ENCODE measurements at places on chromosomes 7 and 10.

DNA sequence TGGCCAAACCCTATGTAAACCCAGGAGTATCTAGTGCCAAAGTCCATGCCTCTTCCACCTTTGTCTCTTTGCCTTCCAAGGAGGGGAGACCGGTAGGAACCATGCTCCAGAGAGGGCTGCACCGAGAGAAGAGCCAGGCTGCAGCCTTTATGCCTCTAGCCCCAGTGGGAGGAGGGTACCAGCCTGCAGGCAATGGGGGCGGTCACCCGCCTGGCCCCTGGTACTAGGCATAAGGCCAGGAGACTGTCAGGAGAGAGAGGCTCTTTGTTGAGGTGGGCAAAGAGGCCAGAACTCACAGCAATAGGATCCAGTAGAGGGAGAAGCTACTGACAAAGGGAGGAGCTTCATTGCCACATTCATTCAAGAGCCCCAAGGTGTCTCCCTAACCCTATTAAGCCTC lies 146.6 kb upstream of the PDE1C start:
- DNase-seq, result no peak

DNA sequence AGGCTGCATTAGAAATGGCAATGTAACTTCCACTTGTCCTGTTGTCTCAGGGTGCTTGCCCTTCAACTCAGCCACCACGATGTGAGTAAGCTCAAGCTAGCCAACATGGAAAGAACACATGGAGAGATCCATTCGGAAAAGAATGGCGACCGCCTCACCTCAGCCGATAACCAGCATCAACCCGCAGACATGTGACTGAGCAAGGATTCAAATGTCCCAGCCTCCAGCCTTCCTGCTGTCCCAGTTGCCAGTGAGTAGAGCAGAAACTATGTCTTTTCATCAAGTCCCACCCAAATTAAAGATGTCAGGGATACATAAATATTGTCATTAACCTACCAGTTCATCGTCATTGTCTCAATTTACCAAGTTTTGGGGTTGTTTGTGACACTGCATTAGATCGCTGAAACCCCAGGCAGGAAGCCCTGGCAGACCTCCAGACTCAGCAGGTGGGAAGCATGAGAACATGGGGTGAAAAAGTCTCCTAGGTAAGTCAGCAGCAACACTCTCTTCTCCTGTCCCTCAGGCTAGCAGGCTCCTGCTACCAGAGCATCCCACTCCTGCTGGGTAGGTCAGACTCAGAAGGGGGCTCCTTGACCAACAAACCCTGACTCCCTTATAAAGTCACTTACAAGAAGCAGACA lies 67.0 kb downstream of the OSBPL3 start:
- DNase-seq, result no peak

GRCh38 chr7:112505495-112505894 lies 24.7 kb downstream of the LSMEM1 start:
- no peak for DNase-seq

- DNase-seq, result no peak
Measured at GRCh38 chr7:127769696-127770400, 117.9 kb downstream of the SND1 start.

DNA sequence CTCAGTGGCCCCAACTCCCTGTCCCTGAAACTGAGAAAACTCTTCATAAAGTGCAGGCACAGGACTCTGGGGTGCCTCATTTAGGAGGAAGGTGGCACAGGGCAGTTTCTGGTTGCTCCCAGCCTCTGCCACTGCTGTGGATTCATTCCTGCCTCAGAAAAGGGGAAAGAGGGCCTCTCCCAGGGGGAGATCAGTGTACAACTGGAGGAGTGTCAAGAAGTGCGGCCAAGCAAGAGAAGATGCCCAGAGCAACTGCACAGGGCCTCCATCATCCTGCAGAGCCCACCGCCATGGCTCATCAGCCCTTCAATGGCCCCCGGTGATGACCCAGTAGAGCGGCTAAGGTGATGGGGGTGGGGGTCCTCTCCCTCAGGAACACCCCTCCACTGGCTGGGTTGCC lies 150.3 kb downstream of the PLXNA4 start:
- no peak for DNase-seq

Measured in CD4-positive, alpha-beta T cell treated with Interferon alpha-2 for 1 hour (primary cell).